HuH-7 (cell line): ENCODE measurements at places on chromosomes 4 and X.

- no peak for DNase-seq
Observed at GRCh38 chr4:146439437-146439836, 82.3 kb downstream of the SLC10A7 start.

DNA sequence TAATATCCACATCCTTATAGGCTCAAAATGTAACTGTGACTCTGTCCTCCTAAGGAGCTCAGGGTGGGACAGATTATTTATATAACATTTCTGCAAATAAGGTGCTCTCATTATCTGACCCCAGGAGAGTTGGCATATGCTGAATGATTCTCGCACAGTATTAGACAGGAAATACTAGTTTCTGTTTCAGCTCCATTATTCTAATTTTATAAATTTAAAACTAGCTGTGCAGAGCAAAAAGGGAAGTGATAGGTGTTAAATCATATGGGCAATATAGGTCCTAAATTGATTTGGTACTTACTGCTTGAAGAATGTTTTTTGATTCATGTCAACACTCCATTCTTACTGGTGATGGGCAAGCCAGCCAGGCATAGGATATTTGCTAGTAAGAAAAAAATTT, 141.5 kb downstream of the GLRA2 start:
- no peak for DNase-seq

GRCh38 chrX:151031391-151031975, 48.3 kb downstream of the HMGB3 start:
- DNase-seq = no peak

- no peak for DNase-seq
Observed at GRCh38 chr4:61332693-61333092, 132.6 kb downstream of the ADGRL3 start.

DNA sequence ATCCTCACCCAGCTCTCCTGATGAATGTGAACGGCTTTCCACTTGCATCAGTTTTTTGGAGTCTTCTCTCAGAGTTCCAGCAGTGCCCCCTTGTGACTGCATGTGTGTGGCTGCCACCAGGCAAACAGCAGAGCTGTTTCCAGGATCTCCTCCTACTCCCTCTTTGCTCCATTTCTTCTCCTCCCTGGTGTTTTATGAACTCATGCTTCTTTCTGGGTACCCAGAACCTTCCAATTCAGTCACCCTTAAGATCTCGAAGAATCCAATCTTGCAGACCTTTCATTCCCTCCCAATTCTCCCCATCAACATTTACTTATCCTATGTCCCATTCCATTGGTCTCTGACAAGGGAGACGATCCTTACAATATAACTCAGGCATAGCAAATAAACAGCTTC, 6.8 kb upstream of the TCEANC start:
- peak; percentile 10 for DNase-seq

GRCh38 chr4:89162496-89162895, 51.2 kb downstream of the TIGD2 start:
- DNase-seq = no peak

DNA sequence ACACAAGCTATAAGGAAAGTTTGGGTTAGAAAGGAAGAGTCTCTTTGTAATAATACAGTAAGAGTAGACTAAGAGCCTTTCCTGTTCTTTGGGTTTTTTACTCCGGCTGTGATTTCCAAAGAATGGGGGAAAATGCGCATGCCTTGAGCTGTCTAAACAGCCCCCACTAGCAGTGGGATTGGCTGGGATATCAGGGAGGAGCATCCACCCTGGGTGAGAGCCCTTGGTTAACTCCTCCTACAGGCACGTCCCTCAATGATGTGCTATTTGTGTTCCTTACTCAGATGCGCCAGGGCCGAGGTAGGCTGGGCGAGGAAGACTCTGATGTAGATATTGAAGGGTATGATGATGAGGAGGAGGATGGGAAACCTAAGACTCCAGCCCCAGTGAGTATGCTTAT, 74.0 kb upstream of the OGT start:
- no peak for DNase-seq

- DNase-seq = no peak
Observed at GRCh38 chr4:123017636-123018395, 95.4 kb upstream of the NUDT6 start.

DNA sequence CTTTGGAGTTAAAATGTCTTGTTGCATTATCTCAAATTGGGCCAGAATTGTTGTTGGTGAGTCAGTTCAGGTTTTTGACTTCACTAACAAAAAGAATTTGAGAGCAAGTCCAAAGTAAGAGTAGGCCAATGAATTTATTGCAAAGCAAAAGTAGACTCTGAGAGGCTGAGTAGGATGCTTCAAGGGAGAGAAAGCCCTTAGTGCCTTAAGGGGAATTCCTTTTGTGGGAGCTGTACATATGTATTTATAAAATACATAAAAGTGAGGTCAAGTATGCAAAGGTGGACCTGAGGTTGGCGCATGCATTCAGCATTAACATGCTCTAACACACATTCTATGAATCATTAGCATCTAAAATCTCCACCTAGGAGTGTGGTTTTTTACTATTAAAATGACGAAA, 565.4 kb downstream of the GRXCR1 start:
- DNase-seq = no peak

DNA sequence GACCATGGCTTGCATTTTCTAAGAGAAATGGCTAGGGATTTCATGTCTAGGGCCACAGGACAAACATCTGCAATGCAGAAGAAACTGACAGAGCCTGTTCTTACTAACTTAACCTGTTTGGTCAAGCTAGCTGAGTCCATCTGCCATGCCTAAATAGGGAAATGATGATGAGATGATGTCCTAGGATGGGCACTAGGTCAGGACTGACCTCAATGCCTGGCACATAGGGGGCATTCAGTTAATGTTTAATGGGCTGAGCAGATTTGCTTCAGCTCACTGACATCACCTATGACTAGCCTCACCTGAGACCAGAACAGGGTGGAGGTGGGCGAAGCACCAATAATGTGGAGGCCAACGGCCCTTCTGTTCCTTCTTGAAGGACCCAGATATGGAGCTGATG, 174.2 kb upstream of the SCML1 start:
- DNase-seq = no peak

DNA sequence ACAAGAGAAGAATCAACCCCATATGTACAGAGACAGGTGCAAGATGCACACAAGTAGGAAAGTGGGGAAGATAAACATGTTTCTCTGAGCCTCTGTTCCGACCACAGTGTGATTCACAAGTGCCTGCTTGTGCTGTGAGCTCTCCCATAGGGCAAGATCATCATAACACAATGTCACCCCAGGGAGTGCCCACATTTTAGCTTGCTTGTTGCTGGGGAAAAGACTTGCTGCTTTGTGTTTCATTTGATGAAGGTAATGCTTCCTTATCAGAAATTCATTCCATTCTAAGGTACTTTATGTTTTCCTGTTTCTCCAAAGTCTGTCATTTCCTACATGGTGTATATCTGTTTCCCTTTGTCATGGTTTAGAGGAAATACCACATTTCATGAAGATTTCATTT, 304.5 kb upstream of the DIPK2B start:
- no peak for DNase-seq

GRCh38 chr4:184053434-184053833, 148.3 kb downstream of the STOX2 start:
- no peak for DNase-seq

DNA sequence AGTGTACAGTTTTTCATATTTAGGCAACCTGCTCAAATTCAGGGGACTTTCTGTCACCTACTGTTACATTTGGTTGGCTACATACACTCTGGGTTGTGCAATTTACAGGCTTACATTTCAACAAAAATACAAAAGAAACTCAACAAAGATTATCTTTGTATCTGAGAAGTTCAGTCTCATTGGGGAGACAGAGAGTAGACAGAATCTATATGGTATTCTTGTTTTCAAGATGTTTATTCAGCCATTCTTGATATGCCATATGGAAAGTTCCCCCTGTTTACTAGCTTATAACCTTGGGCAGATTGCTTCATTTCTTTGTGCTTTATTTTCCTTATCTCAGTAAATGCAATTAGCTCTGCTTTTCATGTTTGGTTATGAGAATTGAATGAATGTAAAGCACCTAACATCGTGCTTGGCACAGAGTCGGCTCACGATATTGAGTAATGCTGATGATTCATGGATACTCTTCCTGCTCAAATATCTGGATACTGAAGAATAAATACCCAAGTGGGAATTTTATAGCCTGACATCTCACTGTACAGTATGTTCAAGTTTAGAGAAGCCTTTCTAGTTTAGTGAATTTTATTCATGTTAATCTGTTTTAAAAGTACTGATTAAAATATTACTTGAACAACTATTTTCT, 96.5 kb upstream of the PACRGL start:
- no peak for DNase-seq

- no peak for DNase-seq
Observed at GRCh38 chr4:128942607-128943006, 133.1 kb downstream of the JADE1 start.

GRCh38 chr4:13844740-13845139, 217.2 kb upstream of the BOD1L1 start:
- DNase-seq = no peak

- no peak for DNase-seq
Observed at GRCh38 chr4:48137846-48138245, 3.8 kb upstream of the TXK start.

GRCh38 chr4:101158134-101158482, 189.2 kb downstream of the PPP3CA start:
- DNase-seq = no peak

GRCh38 chrX:67582436-67582835, 38.6 kb downstream of the AR start:
- DNase-seq = no peak

DNA sequence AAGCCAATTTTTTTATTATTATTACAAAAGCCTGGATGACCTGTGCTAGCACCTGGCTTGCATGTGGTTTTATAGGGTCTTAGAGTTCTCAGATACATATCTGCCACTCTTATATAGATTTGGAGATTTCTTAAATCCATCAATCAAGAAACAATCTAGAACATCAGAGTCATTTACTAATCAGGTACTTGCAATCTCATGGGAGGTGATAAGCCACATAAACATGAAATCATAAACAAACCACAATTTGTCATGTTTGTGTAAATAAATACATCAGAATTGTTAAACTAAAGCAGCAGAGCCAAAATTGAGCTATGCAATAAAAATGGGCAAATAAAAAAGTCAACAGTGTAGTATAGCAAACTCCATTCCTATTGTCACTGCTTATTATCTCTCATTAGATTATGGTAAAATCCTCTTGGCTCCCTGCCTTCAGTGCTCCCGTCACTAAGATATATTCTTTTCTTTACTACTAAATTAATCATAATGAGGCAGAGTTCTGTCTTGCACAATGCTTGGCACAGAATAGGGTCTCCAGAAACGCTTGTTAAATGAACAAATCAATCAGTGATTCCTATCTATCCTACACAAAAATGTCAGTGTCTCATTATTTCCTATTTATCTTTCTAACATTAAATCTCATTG, 108.7 kb upstream of the TTC29 start:
- no peak for DNase-seq

- no peak for DNase-seq
Observed at GRCh38 chrX:150377005-150377404, 13.9 kb downstream of the MAMLD1 start.

GRCh38 chr4:38189445-38189844, 229.2 kb downstream of the PTTG2 start:
- DNase-seq = no peak

DNA sequence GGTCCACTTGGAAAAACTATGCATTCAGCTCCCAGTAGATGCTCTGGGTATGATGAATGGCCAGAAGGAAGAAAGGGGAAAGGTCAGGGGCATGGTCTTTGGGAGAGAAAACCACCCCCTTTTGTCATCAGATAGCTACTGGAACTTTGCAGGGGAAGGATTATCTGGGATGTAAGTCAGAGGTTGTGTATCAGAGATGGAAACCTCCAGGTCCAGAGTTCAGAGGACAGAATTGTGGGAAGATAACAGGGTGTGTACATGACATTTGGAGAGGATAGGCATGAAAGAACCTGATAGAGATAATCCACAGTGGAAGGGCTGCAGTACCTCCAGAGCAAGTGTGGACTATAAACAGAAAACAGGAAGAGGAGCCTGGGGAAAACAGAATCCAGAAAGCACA, 262.7 kb downstream of the SPRY1 start:
- DNase-seq = peak; percentile 16

DNA sequence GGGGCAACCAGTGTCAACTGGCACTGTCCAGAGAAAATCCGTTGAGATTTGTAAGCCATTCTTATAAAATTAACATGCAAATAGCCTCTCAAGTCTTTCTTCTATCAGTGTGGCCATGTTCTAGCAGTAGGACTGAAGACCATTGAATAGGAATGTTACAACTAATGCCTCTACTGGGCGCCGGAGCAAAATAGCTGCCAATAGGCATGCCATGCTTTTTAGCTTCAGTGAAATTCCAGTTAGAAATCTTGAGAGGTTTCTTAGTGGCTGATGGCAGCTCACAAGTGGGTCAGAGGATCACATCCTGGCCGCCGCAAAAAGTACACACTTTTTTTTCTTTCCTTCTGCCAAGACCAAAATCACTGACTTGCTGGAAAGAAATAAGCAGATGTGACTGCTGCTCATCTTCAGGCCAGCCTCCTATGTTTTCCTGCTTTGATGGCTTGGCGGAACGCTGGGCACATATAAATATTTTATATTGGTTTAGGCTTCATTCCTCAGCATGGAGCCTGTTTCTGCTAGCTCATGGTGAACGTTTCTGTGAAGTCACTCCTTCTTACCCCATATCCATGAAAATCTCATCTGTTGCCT, 293.1 kb downstream of the TENM3 start:
- DNase-seq = no peak

DNA sequence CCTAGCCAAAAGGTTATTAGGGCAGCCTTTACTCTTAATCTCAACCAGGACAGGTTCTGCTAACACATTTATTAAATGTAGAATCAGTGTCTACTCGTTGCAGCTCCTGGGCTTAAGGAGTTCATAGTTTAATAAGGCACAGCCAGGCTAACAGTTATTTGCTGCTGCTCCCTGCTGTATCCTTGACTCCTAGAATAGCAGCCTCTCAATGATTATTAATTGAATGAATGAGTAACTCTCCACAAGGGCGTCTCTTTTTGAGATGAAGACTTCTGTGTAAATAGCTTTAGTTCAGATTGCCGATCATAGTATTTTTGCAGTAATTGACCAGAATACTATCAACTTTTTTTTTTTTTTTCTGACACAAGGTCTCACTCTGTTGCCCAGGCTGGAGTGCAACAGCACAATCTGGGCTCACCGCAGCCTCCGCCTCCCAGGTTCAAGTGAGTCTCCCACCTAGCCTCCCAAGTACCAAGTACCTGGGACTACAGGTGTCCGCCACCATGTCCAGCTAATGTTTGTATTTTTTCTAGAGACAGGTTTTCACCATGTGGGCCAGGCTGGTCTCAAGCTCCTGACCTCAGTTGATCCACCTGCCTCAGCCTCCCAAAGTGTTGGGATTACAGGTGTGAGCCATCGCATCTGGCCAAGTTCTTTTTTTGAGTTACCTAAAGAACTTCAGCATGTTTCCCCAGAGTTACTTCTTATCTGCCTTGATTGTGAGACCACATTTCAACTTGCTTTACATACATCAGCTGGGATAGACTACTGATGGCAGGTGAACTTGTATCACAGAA, 2.9 kb downstream of the UGDH start:
- no peak for DNase-seq

- no peak for DNase-seq
Observed at GRCh38 chrX:138020941-138021340, 455.0 kb downstream of the ZIC3 start.

- DNase-seq = no peak
Observed at GRCh38 chr4:100962698-100963097, 384.6 kb downstream of the PPP3CA start.
